ENCODE measurements at places on chromosomes 3 and 15.

- no peak for DNase-seq
These were observed 42.1 kb downstream of the CORO2B start for GRCh38 chr15:68620721-68621527.

- no peak for DNase-seq
These were observed 57.0 kb downstream of the IQSEC1 start for GRCh38 chr3:13016083-13016720.

- DNase-seq: no peak
These were observed 9.3 kb downstream of the GXYLT2 start for GRCh38 chr3:72896996-72897757.

GRCh38 chr3:132342183-132342582 lies 25.0 kb downstream of the ACP3 start:
- no peak for DNase-seq

DNA sequence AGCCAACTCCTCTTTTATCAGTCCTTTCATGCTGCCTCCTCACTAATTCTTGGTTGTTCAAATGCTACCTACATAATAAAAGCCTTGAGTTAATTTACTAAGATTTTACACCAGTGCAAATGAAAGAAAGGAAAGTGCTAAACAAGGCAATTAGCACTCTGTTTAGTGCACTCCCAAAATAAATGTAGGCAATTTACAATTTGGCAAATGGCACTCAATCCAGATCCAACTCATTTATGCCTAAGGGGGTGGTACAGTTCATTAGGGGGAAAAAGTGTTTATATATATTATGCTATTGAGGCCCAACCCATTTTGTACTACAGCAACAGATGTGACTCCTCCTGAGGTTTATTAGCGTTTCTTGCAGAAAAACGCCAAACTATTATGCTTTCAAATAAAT lies 370.1 kb downstream of the NR2F2 start:
- DNase-seq: no peak

- no peak for DNase-seq
These were observed 1.7 kb downstream of the KLHL24 start for GRCh38 chr3:183637106-183637486.

DNA sequence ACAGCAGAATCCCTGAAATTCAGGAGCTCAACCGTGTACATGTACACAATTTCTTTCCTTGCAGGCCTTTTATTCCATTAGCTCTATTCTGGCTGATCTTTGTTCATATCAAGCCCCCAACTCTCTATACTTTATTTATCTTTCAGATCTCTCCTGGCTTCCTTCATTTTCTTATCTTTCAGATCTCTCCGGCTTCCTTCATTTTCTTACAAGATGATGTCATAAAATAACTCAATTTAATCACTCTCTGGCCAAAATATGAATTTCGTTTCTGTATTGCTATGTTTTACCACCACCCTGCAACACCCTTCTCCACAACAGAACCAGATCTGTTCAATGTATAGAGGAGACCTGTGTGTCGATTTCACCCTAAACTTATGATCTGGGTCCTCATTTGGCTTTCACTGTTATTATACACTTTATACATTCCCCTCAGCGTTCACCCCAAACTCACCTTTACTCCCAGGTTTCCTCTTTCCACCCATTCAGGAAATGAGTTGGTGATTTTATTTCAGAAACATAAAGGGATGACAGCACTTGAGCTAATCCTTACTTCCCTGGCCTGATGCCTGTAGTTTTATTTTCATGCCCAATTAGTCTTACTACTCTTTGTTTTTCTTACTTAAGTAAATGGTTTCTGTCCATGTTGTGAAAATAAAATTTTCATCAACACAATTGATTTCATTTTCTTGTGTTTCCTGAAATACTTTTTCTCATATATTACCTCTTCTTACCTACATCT lies 195.5 kb downstream of the BCHE start:
- DNase-seq: no peak

GRCh38 chr3:10855871-10856662 lies 40.0 kb downstream of the SLC6A11 start:
- no peak for DNase-seq

Measured in ecto neural progenitor cell (in vitro differentiated cells).